Stomach (tissue), 19 donors: ENCODE measurements at places on chromosomes 1 and 21. TPM values are rescaled to one million over a fixed set of nuclear protein-coding genes. Genes with fewer than 3 reads are reported as not detected.
A peak's percentile ranks its signal among the peaks of the same experiment; 100 is the strongest.

The HES3 gene
- not detected for total RNA-seq

- peak; percentile 77 for DNase-seq
Measured at GRCh38 chr1:1779691-1780597, 1.7 kb upstream of the NADK start.

GRCh38 chr1:47424336-47424982 lies 8.4 kb downstream of the FOXE3 start:
- no peak for DNase-seq

GRCh38 chr1:115160728-115161127 lies 71.4 kb upstream of the TSPAN2 start:
- no peak for DNase-seq
